ENCODE measurements at places on chromosomes 5 and 9.

DNA sequence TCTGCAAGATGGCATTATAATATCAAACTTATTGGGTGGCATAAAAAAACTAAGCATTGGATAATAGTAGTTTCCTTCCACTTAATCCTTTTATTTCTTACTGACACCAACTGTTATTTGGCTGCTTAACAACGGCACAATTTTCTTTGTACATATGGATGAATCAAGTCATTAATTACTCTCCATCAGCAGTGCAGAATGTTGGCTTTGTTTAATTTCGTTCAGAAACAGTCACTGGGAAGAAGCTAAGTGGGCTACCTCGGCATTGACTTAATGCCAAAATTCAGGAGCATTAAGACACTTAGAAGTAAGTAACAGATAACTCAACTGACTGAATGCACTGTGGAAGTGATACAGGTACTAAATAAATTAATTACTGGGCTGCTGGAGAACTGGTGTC is 460.4 kb downstream of the CTNND2 start:
- DNase-seq, result no peak

DNA sequence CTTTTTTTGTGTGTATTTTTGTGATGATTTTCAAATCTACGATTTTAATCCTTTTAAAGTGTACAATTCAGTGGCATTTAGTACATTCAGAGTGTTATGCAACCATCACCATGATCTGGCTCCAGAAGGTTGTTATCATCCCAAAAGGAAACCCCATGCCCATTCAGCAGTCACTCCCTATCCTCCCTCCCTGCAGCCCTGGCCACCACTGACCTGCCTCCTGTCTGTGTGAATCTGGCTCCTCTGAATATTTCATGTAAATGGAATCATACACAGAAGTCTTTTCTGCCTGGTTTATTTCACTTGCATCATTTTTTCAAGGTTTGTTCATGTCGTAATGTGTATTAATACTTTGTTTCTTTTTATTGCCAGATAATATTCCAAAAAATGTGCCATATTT is 32.5 kb downstream of the HABP4 start:
- DNase-seq, result no peak

- DNase-seq, result no peak
Observed at GRCh38 chr9:134252084-134252830, 74.0 kb upstream of the RXRA start.

GRCh38 chr9:115118879-115119218 is 892 bp upstream of the TNC start:
- no peak for DNase-seq
